NCI-H774 (cell line): ENCODE measurements at places on chromosomes 11 and 22.

- DNase-seq = no peak
Measured at GRCh38 chr11:18310800-18311340, 11.1 kb downstream of the HPS5 start.

GRCh38 chr22:35192129-35192918, 65.0 kb upstream of the HMGXB4 start:
- no peak for DNase-seq

GRCh38 chr11:62069986-62070919, 53.6 kb upstream of the INCENP start:
- no peak for DNase-seq

DNA sequence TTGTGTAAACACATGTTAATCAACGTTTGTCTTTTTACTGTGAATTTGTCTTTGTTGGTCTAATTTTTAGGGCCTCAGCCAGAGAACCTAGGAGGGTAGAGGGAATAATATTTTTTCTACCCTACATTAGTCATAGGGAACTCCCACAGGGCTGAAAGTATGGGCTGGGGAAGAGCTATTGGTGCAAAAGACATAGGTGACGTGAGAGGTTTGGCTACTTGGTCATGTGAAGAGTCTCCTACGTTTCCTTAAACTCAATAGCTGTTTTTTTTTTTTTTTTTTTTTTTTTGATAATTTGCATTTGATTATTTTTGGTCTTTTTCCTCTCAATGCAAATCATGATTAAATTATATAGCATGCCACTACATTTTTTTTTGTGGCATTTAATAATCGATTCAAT, 15.9 kb upstream of the MMP7 start:
- DNase-seq = no peak

- peak; percentile 12 for DNase-seq
Measured at GRCh38 chr11:8033305-8034105, 46.4 kb downstream of the EIF3F start.

DNA sequence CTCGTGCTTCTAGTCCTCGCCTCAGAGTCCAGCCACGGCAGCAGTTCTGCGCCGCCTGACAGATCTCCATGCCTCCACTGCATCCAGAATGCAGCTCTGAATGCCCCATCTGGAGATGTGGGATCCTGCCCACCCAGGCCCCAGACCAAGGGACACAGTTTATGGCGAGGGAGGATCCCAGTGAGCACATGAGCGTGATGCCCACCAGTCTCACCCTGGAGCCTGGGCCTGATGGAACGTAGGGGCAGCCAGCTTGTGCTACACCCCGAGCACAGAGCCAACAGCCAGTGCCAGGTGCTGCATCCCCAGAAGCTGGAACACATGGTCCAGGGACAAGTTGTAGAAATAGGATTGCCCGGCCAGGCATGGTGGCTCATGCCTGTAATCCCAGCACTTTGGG, 10.4 kb downstream of the IGLL1 start:
- no peak for DNase-seq

DNA sequence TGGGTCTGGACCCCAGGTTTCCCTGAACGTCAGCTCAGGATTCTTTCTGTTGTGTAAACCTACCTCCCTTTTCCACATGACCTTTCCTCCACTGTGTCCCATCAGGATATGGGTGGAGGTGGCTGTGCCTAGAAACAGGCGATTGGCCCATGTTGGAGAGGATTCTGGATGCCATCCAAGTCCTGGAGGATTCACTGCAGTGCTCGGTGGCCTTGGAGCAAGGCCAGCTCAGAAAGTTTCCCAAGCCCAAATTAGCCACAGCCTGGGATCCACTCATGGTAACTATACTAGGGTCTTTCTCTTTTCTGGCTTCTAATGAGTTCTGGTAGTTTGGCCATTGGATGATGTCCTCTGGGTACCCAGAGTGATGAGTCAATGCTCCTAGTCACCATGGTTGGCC, 141.6 kb downstream of the SNX19 start:
- DNase-seq = no peak

GRCh38 chr11:7974668-7975067, 9.4 kb upstream of the NLRP10 start:
- DNase-seq = no peak

GRCh38 chr11:13297917-13298356, 20.3 kb downstream of the BMAL1 start:
- no peak for DNase-seq

GRCh38 chr22:46393873-46394272, 58.4 kb downstream of the TRMU start:
- no peak for DNase-seq

DNA sequence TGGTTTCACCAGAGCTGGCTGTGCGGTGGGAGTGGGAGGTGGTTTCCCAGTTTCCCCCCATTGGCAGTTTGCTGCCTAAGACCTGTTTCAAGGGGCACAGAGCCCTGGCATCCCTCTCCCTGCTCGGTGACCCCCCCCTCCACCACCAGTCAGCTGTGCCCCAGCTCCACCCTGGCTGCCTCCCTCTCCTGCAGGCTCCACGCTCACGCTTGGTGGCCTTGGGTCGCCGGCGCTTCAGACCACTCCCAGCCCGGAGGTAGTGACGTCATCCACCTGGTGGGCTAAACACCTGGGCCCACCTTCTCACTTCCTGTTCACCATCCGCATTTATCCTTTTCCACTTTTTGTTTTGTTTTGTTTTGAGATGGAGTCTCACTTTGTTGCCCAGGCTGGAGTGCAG, 7.8 kb downstream of the GAL start:
- no peak for DNase-seq

DNA sequence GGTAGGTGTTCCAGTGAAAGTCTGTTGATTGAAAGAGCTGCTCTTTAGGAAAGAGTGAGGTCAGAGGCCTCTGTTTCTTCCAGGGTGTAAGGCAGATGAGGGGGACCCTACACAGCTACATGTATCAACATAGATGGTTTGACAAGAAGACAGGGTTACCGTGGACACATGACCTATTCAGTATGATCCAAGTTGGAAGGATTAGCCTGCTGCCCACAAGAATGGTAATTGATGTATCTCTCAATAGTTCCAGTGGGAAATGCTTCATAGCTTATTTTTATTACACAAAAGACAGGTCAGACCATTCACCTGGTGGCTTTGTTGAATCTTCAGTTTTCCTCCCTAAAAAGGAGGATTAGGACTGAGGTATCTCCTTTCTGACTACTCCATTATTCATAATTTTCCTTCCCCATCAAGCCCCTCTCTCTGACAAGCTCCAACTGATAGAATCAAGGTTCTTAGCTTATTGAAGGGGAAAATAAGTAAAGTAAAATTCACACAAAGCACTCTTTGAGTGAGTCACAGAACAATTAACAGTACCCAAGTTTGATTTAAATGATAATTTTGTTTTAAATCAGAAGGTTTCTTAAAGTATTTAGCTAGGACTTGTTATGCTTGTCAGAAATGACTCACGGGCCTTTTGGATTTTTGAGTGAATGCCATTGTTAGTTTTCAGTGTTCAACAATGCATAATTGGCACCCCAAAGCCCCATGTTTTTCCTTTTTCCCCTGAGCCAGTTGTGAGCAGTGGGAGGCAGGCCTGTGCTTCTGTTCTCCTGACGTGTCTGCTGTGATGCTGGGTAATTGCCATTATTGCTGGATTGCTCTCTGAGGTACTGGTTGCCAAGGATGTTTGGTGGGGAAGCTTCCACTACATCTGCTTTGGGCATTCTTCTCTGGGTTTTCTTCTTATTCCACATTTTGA, 373.2 kb downstream of the DDX10 start:
- DNase-seq = no peak

DNA sequence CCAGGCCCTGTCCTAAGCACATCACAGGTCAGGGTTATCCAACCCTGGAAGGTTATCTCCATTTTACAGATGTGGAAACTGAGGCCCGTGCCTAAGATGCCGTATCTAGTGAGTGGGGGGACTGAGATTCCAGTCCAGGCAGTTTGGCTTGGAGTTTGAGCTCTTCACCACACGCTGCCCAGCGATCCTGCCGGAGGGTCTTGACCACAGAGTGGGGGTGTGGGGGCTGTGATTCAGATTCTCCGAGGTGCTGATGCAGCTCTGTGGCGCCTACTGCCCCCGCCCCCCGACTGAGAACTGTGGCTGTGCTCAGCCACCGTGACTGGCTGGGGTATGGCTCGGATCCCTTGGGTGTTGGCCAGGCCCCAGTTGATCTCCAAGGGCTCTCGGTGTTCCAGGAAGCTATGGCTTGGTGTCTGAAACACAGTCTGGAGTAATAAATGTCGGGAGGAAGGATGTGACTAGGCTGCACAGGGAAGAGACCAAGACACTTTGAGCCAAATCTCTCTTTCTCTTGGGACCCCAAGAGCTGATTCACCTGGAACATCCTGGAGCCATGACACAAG, 60.6 kb upstream of the RASD2 start:
- DNase-seq = no peak

- no peak for DNase-seq
Measured at GRCh38 chr22:39205344-39206021, 39.3 kb downstream of the PDGFB start.

DNA sequence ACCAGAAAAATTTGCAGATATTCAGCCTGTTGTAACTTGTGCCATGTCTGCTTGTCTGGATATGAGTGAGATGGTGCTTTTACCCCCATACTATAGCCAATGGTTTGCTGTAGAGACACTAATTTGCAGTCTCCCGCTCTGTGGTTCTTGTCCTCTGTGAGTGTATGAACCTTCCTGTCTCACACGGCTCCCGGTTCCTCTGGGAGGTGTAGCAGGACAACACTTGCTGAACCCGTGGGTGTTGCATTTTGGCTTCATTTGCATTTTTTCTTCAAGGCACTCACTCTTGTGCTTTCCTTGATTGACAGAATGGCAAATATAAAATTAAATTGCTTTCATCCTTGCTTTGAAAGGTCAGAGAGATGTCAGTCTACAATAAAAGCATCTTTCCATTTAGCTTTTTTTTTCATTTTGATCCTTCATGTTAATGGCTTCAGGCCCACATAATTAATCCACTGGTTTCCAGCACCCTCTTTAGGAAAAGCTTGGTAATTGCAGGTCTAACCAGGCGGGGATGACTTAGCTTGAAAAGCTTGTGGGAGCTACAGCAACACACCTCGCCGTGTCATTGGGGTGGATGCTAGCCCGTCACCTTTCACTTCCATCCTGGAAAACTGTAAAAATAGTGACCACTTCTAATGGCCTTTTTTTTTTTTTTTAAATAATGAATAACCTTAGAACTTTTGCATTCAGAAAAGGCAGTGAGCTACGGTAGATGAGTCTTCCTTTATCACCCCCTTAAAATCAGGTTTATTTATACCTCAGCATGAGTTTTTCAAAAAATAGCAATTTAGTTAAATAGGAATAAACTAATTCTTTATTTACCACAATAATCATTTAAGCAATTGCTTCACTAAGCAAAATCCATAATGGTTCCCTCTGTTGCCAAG, 27.4 kb upstream of the ST14 start:
- DNase-seq = peak; percentile 37

GRCh38 chr22:41873391-41873790, 40.5 kb downstream of the SREBF2 start:
- DNase-seq = no peak

DNA sequence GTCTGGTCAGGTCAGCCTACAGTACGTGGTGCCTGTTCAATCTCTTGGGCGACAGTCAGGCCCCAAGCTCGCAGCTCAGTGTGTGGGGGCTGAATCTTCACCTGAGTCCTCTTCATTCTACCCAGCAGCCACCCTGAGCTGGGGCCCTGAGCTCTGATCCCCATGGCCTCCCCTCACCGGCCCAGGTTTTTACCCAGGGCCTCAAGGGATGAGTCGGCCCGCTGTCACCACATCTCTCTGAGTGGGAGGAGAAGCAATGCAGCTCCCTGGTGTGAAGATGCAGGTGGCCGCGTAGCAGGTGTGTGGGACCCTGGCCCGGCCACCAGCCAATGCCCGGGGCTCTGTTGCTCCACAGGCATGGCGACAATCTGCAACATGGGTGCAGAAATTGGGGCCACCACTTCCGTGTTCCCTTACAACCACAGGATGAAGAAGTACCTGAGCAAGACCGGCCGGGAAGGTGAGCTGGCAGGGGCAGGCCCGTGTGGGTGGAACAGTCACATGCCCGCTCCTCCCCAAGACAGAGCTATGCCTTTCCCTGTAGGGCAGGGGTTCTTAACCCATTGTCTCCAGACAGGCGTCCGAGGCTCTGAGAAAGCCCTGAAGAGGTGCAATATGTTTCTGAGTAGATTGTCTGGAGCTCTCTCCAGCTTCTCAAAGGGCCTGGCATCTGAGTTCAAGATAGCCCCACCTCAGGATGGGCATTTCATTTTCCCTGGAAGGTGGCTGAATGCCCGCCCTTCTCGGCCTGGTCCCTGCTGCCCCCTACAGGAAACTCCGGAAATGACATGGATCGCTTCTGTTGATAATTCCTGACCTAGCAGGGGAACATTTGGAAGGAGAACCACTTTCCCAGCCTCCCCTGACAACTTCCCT, 26.9 kb downstream of the POLR3H start:
- DNase-seq = no peak

- no peak for DNase-seq
Measured at GRCh38 chr22:43292630-43293018, 50.5 kb downstream of the SCUBE1 start.

DNA sequence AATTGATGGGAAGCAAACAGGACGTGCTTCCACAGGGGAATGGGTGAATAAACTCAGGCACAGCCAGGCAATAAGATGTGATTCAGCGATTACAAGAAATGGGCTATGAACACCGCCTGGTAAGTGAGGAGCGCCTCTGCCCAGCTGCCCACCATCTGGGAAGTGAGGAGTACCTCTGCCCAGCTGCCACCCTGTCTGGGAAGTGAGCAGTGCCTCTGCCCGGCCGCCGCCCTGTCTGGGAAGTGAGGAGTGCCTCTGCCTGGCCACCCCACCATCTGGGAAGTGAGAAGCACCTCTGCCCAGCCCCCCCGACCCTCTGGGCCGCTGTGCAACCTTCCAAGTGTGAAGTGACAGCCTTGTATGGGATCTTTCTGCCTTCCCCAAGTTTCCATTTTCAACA, 73.2 kb upstream of the PRR5 start:
- no peak for DNase-seq
